ENCODE measurements at places on chromosomes 2 and 18.

GRCh38 chr2:171814883-171815282 is 79.2 kb downstream of the SLC25A12 start:
- DNase-seq, result no peak

- DNase-seq, result no peak
Measured at GRCh38 chr2:11962707-11963328, 216.4 kb downstream of the LPIN1 start.

GRCh38 chr2:132417430-132418035 is 928 bp downstream of the GPR39 start:
- no peak for DNase-seq

DNA sequence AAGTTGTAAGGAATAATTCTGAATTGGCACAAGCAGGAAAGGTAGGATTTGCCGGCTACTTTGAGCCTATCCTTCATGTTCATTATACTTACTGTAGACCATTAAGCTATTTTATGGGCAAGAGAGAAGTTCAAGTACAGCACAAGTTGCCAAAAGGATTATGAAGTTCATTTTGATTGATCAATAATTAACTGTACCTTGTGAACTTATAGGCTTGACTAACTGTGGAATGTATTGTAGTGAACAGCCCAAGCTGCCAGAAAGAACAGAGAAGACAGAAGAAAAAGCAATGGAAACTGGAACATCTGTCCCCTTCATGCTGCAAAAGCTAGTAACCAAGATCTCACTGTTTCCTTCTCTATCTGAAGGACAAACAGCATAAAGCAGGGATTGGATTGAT is 810.1 kb upstream of the ZEB2 start:
- no peak for DNase-seq

GRCh38 chr2:46097714-46098480 is 199.3 kb upstream of the EPAS1 start:
- DNase-seq, result no peak

DNA sequence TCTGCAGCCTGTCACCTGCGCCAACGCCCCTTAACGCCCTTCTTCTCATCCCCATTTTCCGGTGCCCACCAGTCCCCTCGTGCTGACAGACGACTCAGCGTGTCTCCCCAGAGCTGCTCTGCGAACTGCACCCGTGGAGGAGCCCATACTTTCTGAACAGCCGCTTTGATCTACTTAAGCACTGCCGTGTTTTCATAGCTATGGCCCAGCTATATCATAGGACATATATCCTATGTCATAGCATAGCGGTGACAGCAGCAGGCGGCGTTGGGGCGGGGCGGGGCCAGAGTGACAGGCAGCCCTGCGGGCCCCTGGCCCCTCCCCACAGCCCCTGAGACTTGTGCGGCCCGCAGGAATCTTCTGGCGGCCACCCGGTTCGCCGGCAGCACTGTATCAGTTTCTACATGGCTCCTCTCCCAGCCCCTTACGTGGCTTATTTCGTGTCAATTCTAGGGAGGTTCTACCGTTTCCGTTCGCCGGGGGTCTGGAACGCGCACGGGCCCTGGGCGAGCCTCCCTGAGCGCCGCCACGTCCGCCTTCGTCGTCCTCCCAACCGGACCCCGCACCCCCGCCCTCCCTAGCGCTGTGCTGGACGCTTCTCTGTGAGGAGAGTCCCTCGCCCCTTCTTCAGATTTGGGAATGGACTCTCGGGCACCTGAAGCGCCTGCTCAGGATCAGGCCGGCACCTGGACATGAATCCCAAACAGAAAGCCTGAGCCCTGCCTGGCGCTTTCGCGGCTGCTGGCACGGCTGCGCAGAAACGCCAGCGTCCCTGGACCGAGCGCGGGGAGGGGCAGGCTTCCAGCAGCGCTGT is 35.4 kb downstream of the PTPN18 start:
- DNase-seq, result no peak

- no peak for DNase-seq
Measured at GRCh38 chr2:215619022-215619958, 183.4 kb upstream of the FN1 start.

All from activated CD8-positive, alpha-beta memory T cell treated with anti-CD3 and anti-CD28 coated beads for 48 hours (primary cell).